Smooth muscle cell of the pulmonary artery (primary cell): ENCODE measurements at places on chromosomes 1 and 21. TPM values are rescaled to one million over a fixed set of nuclear protein-coding genes. Genes with fewer than 3 reads are reported as not detected.

MMEL1 gene
- 0.39 TPM in 1 of 2 replicates, not detected in the other for total RNA-seq

C1QTNF12 gene
- total RNA-seq, result 0.91 and 2.2 TPM in 2 replicates

TAS1R2 gene
- not detected in 2 replicates for total RNA-seq

F5 gene
- under 0.01 TPM in 1 of 2 replicates, not detected in the other for total RNA-seq

BATF3 gene
- 1.8 and 3.4 TPM in 2 replicates for total RNA-seq

DENND4B gene
- total RNA-seq, result 18.7 and 28.8 TPM in 2 replicates

ATP1A4 gene
- total RNA-seq, result not detected in 2 replicates

PKP1 gene
- total RNA-seq, result 0.13 and 0.30 TPM in 2 replicates

GNG4 gene
- total RNA-seq, result under 0.01 TPM in 1 of 2 replicates, not detected in the other

TINAGL1 gene
- total RNA-seq, result 133 and 442 TPM in 2 replicates

ENAH gene
- 107 and 160 TPM in 2 replicates for total RNA-seq

COL24A1 gene
- total RNA-seq, result 0.23 and 0.46 TPM in 2 replicates

SPRR2A gene
- not detected in 2 replicates for total RNA-seq

SLFNL1 gene
- total RNA-seq, result 0.46 and 0.86 TPM in 2 replicates

AMY1B gene
- not detected in 2 replicates for total RNA-seq

ITLN1 gene
- 0.13 TPM in 1 of 2 replicates, not detected in the other for total RNA-seq

ANKRD65 gene
- total RNA-seq, result 0.17 and 0.39 TPM in 2 replicates

ACKR1 gene
- total RNA-seq, result not detected in 2 replicates

NCMAP gene
- total RNA-seq, result not detected in 2 replicates

HSD11B1 gene
- 3.3 and 9.6 TPM in 2 replicates for total RNA-seq

CAPN2 gene
- 464 and 502 TPM in 2 replicates for total RNA-seq

MTARC2 gene
- total RNA-seq, result 5.3 and 10.5 TPM in 2 replicates

GJA4 gene
- total RNA-seq, result 0.50 and 0.52 TPM in 2 replicates

TMEM81 gene
- total RNA-seq, result 1.7 and 1.9 TPM in 2 replicates

MPZ gene
- total RNA-seq, result 0.89 and 2.2 TPM in 2 replicates

MECR gene
- 14.4 and 21.3 TPM in 2 replicates for total RNA-seq

CENPS gene
- 11.1 and 11.3 TPM in 2 replicates for total RNA-seq

CRYAA gene
- total RNA-seq, result not detected in 2 replicates

RPE65 gene
- not detected in 2 replicates for total RNA-seq
